ENCODE measurements at places on chromosomes 12 and 14.
A peak's percentile ranks its signal among the peaks of the same experiment; 100 is the strongest.

DNA sequence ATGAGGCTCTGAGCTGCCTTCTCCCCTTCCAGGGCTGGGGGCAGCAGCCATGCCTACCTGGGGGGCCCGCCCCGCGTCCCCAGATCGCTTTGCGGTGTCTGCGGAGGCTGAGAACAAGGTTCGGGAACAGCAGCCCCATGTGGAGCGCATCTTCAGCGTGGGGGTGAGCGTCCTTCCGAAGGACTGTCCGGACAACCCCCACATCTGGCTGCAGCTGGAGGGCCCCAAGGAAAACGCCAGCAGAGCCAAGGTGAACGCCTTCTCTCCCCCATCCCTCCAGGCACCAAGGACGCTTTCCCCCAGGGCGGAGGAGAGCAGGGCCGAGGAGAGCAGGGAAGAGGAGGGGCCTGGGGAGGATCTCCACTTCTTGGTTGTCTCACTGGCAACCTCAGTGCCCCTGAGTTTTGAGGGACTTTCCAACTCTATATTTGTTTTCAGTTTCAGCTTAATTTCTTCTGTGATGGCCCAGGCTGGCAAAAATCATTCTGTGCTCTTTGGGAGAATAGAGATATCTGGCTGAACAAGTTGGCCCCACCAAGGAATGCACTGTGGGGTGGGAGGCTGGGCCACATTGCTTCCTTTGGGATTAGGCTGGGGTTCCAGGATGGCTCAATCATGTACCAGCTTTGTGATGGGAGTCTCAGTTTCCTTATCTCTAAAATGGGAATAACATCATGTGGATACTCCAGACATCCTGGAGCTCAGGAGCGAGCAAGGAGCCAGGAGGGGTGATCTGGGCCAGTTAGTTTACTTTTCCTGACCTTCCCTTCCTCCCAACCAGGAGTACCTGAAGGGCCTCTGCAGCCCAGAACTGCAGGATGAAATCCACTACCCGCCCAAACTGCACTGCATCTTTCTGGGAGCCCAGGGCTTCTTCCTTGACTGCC lies 1.2 kb downstream of the KHNYN start:
- peaks cover 63% of the 10 kb centered on the region for H3K4me1 ChIP-seq
- H3K4me3 ChIP-seq: peak overlapping the region; percentile 92
- peak overlapping the region; percentile 92 for H3K27ac ChIP-seq
- DNase-seq: peak; percentile 60
- H3K27me3 ChIP-seq: no peaks in the 10 kb centered on the region
- H3K36me3 ChIP-seq: peaks cover 52% of the 10 kb centered on the region

DNA sequence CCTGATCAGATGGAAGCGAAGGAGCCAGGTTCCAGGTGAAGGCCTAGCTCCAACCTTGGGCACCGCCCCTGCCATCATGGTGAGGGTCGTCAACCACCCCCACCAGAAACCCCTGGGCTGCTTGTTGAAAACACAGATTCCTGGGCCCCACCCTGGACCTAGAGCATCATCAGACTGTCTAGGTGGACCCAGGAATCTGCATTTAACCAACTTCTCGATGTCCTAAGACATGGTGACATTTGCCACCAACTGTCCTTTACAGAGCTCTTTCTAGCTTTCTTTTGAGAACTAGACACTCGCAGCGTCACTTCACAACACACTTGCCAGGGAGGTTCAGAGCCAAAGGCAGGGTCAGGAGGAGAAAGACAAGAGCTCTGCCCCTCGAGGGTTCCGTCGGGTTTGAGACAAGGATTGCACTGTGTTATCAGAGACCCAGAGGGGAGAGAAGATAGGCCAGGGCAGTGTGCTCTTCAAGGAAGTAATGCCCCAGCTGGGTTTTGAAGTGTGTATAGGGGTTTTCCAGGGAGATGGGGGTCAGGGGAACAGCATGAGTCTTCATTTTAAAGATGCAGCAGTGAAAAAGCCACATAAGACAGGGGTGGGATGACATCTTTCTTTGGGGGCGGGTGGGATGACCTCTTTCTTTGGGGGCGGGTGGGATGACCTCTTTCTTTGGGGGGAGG lies 24.6 kb downstream of the RFLNA start:
- no peak for DNase-seq
- no peak overlapping the region for H3K27ac ChIP-seq
- peaks cover 17% of the 10 kb centered on the region for H3K36me3 ChIP-seq
- H3K4me3 ChIP-seq: no peak overlapping the region
- no peaks in the 10 kb centered on the region for H3K4me1 ChIP-seq
- no peaks in the 10 kb centered on the region for H3K27me3 ChIP-seq

DNA sequence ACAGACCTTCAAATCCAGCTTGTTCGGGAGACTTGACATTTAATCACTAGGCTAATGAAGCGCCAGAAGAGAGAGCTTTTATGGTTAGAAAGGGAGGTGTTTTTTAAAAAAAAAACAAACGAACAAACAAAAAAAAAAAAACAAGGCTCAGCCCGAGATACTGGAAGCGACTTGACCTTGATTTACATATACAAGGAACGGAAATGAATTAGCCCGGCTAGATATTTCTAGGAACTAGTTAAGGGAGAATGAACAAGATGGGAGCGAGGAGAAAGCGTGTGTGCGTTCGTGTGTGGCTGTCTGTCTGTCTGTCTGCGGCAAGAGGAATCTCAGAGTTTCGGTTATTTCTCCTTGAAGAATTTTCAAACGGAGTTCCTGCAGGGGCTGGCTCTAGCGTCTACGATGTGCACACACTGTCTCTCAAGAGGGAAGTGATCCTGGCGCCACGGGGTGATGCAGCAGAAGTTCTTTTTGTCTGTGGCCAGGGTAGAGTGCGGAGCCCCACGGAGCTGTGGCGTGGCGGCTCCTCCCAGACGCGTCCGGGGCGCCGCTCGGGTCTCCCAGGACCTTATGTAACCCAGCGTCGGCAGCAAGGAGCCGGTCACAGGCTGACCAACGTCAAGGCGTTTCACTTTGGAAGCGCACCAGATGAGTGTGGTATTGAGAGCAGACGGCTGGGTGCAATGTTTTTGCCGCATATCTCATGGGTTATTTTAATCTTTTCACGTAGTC lies 18.8 kb downstream of the SOCS2 start:
- H3K27me3 ChIP-seq: peaks cover 32% of the 10 kb centered on the region
- peak overlapping the region; percentile 61 for H3K27ac ChIP-seq
- peak overlapping the region; percentile 87 for H3K4me3 ChIP-seq
- peak; percentile 52 for DNase-seq
- peaks cover 51% of the 10 kb centered on the region for H3K4me1 ChIP-seq

DNA sequence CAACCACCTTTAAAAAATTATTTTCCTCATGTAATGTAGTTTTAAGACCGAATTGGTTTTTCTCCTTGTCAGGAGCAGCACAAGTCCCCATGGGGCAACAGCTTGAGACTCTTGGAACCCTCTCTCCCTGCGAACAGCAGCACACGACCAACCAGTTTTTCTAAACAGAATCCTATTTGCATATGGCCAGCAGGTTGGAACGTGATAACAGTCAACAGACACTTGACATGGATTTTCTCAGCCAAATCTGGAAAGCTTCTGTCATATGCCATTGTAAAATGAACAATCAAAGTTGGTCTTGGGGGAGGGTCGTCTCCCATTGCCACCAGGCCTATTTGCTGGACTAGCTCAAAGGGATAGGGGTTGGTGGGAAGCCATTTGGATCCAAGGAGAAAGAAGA lies 1915.0 kb upstream of the FLRT2 start:
- no peaks in the 10 kb centered on the region for H3K4me1 ChIP-seq
- no peak for DNase-seq
- H3K36me3 ChIP-seq: no peaks in the 10 kb centered on the region
- H3K4me3 ChIP-seq: no peak overlapping the region
- H3K27me3 ChIP-seq: no peaks in the 10 kb centered on the region
- no peak overlapping the region for H3K27ac ChIP-seq

- peaks cover 14% of the 10 kb centered on the region for H3K36me3 ChIP-seq
- peaks cover 38% of the 10 kb centered on the region for H3K4me1 ChIP-seq
- H3K4me3 ChIP-seq: no peak overlapping the region
- H3K27ac ChIP-seq: no peak overlapping the region
Observed at GRCh38 chr12:108699955-108700563, 31.3 kb downstream of the CORO1C start.

DNA sequence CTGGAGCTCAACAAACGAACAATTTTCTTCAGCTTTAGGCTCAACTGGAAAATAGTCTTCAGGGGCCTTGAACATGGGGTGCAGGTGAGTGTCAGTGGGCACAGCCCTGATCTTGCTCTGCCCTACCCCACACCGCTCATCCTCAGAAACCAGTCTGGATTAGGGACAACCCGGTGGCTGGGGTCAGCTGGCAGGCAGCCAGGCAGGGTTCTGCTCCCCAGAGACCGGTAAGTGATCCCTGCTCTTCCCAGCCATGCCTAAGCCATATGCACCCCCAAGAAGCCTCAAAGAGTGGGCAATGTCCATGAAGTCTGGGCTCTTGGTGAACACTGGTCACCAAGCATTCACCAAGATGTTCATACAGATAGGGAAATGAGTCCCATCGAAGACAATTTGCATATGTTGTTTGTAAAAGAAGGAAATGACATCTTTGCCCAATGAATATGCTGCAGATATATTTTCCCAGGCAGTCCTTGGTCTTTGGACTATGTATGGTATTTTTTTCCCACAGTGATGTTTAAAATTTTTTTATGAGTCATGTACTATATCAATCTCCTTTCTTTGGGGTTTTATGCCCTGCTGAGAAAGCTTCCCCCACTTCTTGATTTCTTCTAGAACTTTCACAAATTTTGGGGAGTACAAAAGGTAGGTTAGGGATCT lies 63.9 kb upstream of the VASH1 start:
- no peak overlapping the region for H3K27ac ChIP-seq
- no peaks in the 10 kb centered on the region for H3K4me1 ChIP-seq
- no peak overlapping the region for H3K4me3 ChIP-seq

- no peak overlapping the region for H3K4me3 ChIP-seq
- peaks cover 11% of the 10 kb centered on the region for H3K4me1 ChIP-seq
- peaks cover 31% of the 10 kb centered on the region for H3K27me3 ChIP-seq
- H3K36me3 ChIP-seq: no peaks in the 10 kb centered on the region
- H3K27ac ChIP-seq: no peak overlapping the region
Observed at GRCh38 chr12:31118347-31119191, 44.9 kb downstream of the DDX11 start.

- no peak overlapping the region for H3K27ac ChIP-seq
- peaks cover 17% of the 10 kb centered on the region for H3K36me3 ChIP-seq
- H3K27me3 ChIP-seq: no peaks in the 10 kb centered on the region
- H3K4me3 ChIP-seq: no peak overlapping the region
- no peak for DNase-seq
Observed at GRCh38 chr12:42221726-42222125, 16.3 kb downstream of the YAF2 start.

Measured in activated CD4-positive, alpha-beta memory T cell treated with anti-CD3 and anti-CD28 coated beads, Interleukin-2, amount 10 ng/mL, durations not matched to agents 7 days and 5 days (primary cell).